ENCODE measurements at places on chromosomes 7 and 10.

DNA sequence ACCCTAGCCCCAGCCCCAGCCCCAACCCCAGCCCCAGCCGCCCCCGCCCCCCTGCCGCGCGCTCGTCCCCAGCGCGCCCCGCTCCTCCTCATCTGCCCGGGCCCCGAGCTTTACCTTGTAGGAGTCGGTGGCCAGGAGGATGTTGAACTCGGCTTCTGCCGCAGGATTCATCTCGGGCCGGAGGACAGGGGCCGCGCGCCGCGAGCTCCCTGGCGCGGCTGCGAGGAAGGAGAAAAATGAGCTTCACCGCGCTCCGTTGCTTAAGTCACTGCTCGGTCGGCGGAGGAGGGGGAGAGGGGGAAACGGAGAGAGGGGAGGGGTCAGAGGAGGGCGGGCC, at the start of gene NAMPT:
NAMPT (minus strand) TSS at position 270 of the 337 bp plus-strand sequence; CDS start at position 171, 99 bp downstream.
- DNase-seq, result no peak

DNA sequence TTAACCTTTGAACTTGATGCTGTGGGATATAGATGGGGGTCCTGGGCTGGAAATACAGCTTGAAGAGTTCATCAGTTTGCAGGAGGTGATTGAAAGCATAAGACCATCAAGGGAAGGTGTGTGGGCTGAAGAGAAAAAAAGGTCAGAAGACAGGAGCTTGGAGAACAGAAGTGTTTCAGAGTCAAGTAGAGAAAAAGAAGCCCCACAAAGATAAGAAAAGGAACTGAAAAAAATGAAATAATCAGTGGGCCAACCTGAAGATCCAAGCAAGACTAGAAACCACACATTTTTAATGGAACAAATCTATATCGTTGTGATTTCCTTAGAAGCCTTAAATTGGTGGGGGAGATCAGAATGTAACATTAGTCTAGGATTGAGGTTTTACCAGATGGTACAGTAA, 22.5 kb downstream of the ZEB1 start:
- no peak for DNase-seq

- DNase-seq, result no peak
Measured at GRCh38 chr10:122127943-122128342, 139.0 kb downstream of the TACC2 start.

GRCh38 chr7:140433396-140433795, 29.5 kb downstream of the RAB19 start:
- DNase-seq, result no peak

GRCh38 chr10:29304995-29305335, 16.1 kb downstream of the LYZL1 start:
- no peak for DNase-seq

- DNase-seq, result no peak
Measured at GRCh38 chr10:48242171-48242904, 32.2 kb downstream of the FRMPD2 start.

- DNase-seq, result no peak
Measured at GRCh38 chr10:42960491-42960990, 116.3 kb upstream of the RET start.

DNA sequence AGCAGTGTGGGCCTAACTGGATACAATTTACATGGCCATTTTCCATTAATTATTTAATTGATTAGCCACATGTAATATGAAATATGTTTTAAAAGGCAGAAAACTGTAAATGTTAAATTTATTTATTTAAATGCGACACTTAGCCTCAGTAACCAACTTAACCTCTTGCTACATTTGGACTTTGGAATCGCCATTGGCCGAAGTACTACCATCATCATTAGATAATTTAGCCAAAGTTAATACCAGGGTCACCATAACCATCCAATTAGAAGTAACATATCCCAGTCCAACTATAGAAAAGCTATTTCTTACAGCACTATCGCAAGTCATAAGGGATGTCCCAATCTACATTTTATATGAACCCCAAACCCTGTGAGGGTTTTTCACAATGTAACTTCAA, 558.6 kb upstream of the IGFBP3 start:
- no peak for DNase-seq

DNA sequence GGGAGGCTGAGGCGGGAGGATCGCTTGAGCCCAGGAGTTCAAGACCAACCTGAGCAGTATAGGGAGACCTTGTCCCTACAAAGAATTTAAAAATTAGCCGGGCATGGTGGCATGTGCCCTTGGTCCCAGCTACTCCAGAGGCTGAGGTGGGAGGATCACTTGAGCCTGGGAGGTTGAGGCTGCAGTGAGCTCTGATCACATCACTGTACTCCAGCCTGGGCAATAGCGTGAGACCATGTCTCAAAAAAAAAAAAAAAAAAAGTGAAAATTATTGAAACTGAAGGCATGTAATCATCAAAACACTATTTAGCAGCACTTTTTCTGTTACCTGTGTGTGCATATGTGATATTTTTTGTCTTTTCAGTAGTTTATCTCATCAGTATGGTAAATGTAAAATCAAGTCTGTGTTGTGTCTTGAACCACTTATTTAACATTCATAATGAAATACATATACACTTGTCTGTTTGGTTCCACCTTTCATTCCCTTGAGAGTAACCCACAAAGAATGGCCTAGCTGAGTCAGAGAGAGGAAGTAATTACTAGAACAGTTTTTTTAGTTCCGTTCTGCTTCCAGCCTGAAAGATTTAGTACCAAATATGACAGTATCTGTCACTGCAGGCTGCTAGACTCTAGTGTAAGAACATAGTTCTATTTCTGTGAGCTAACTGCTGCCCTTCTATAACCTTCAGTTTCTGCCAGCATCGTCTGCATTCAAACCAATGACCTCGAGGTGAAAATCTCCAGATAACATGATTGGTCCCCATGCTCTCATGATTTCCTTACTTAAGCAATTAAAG, 68.6 kb downstream of the MMRN2 start:
- no peak for DNase-seq

DNA sequence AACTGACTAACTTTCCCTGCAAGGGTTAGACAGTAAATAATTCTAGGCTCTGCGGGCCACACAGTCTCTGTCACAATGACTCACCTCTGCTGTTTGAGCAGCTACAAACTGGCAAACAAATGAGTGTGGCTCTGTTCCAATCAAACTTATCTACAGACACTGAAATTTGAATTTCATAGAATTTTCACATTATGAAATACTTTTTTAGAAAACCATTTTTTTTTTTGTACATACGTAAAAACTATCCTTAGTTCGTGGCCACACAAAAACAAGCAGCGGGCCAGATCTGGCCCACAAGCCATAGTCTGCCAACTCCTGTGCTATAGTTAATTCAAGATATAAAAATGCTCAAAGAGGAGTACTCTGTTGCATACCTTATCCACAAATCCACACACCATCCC, 32.6 kb downstream of the PIP4K2A start:
- no peak for DNase-seq

GRCh38 chr10:101047961-101048892, 13.6 kb upstream of the KAZALD1 start:
- no peak for DNase-seq

- no peak for DNase-seq
Measured at GRCh38 chr7:88314061-88314491, 7.4 kb upstream of the STEAP4 start.

DNA sequence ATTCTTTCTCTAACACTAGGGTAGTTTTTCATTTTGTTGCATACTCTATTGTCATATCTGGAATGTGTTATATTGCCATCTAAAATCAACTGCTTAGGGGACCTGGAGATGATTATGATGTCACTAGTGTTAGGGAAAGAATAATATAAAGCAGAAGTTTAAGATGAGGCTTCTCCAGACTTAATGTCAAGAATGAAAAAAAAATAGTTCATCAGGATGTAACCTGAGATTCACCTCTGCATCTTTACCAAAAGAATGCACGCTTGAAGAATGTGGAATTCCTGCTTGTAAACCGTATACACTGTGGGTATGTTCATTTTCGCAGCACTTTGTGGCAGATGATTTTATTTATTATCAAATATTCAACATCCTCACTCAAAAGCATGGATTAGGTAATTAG, 184.6 kb downstream of the ST7 start:
- no peak for DNase-seq

DNA sequence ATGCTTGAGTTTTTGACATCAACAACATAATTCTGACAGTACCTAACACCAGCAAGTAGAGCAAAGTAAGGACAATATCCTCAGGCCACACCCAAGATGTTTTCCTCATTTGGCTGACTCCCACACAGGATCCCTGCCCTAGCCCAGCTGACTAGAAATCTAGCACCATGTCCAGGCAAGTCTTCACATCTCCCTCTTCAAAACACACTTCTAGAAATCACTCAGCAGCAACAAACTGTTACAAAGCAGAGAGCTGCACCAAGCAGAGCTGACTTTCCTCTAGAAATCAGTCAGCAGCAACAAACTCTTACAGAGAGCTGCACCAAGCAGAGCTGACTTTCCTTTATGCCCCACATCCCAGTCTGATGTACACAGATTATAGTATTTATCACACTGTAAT, 7.7 kb downstream of the TMEM168 start:
- DNase-seq, result no peak

GRCh38 chr10:50567384-50567783, 56.4 kb downstream of the SGMS1 start:
- peak; percentile 89 for DNase-seq

GRCh38 chr10:60649485-60650377, 128.5 kb upstream of the CDK1 start:
- DNase-seq, result no peak

DNA sequence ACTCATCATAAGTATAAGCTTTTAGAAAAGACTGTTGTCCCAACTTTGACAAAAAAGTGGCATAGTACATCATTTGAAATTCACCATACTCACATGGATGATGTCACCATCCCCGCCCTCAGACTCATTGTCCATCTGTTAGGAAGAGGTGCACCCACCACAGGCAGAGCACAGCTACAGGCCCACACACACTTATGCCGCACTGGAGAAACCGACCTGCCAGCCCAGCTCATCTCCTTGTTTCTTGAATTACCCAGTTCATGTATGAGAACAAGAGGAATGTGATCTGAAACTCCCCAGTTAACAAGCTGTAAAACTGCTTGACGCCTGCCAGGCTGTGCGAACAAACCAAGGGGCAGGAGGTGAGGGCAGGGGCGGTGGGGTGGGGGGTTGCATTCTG, 312.0 kb downstream of the DPP6 start:
- no peak for DNase-seq

GRCh38 chr7:86301301-86301700, 342.4 kb upstream of the GRM3 start:
- no peak for DNase-seq

DNA sequence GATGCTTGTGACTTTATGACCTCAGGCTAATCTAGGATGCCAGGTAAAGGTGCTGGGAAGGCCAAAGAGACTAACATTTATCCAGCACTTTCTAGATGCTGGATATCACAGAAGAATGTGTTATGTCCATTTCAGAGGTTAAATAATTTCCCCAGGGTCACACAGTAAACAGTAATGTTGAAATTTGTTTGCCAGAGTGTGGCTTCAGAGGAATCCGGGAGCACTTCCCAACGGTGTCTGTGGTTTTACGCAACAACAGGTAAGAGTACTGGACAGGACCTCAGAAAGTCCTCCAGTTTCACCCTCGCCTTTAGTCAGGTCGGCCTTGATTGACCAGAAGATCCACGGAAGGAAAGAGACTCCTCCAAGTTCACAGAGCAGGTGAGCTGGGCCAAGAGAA, 1.7 kb downstream of the SHTN1 start:
- no peak for DNase-seq

- DNase-seq, result no peak
Measured at GRCh38 chr10:62323751-62324150, 50.4 kb upstream of the ZNF365 start.

DNA sequence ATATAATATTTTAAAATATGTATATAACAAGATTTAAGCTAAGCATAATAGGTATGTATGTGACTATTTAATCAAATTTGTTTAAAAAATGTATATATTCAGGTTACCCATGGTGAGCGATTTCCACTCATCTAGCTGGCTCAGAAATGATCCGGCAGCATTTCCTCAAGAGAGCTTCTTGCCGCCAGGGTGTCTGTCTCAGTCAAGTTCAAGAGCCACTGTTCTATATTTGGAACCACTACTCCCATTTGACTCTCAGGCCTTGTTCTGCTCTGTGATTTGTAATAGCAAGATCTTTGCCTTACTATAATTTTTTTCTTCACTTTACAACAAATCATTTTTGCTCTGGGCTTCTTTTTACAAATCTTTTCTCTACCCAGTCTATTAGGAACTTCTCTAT, 48.7 kb upstream of the CNTNAP2 start:
- DNase-seq, result no peak

- no peak for DNase-seq
Measured at GRCh38 chr10:127990846-127991542, 84.1 kb downstream of the PTPRE start.

- DNase-seq, result no peak
Measured at GRCh38 chr10:72490951-72491350, 134.9 kb downstream of the MICU1 start.

DNA sequence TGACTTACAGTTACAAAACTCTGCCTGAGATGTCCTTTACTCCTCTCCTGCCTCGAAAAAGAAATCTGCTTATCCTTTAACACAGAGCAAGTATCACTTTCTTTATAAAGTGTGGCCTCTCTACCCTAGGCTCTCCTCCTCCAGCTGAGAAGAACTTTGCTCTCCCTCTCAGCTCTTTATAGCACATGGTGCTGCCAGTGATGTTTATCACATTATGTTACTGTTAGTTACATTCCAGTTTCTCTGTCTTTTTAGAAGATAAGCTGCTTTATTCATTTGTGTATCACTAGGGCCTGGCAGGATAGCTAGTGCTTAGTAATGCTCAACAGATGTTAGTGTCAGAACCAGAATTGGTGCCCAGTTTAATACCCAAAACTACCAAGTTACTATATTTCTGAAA, 41.1 kb upstream of the TMEM229A start:
- DNase-seq, result no peak

- DNase-seq, result no peak
Measured at GRCh38 chr7:48959676-48960075, 35.3 kb downstream of the CDC14C start.

- no peak for DNase-seq
Measured at GRCh38 chr7:20030915-20031362, 186.2 kb downstream of the MACC1 start.

DNA sequence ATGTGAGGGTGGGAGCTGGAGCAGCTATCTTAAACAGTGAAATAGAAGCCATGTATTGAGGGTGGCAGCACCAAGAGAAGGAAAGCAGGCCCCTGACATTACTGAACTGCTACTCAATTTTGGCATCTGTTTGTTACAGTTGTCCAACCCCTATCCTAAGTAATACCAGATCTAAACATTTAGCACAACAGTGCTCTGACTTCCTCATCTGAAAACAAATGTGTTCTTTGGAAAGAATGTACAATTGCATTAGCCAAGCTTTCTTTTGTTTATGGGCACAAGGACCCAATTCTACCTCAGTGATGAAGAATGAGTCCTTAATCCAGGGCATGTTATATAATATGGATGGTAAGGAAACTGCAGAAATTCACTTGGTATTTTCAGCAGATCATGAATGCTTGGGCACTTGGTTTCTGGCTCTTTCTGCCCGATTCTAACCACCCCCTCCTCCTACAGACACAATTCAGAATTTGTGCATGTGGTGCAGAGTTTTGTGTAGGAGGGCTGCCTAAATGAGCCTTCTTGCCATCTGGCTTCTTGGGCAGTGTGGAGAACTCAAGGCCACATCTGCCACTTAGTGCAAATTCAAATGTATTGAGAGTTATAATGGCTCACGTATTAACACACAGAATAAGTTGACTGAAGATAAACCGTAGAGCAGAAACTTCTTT, 36.9 kb upstream of the KMT2E start:
- no peak for DNase-seq

GRCh38 chr7:101202603-101202918, 1.7 kb upstream of the MOGAT3 start:
- DNase-seq, result no peak

Measured in cerebellar cortex (tissue), 1 donor.